Stimulated activated CD8-positive, alpha-beta memory T cell treated with anti-CD3 and anti-CD28 coated beads, Interleukin-15, amount 100 ng/mL, for 24 hours (primary cell): ENCODE measurements at places on chromosomes 2 and 18.

DNA sequence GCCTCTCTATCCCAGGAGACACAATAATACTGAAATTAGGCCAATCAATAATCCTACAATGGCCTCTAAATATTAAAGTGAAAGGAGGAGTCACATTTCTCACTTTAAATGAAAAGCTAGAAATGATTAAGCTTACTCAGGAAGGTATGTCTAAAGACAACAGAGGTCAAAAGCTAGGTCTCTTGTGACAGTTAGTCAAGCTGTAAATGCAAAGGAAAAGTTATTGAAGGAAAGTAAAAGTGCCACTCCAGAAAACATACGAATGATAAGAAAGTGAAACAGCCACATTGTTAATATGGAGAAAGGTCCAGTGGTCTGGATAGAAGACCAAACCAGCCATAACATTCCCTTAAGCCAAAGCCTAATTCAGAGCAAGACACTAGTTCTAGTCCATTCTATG lies 9.5 kb downstream of the SESTD1 start:
- DNase-seq = no peak

DNA sequence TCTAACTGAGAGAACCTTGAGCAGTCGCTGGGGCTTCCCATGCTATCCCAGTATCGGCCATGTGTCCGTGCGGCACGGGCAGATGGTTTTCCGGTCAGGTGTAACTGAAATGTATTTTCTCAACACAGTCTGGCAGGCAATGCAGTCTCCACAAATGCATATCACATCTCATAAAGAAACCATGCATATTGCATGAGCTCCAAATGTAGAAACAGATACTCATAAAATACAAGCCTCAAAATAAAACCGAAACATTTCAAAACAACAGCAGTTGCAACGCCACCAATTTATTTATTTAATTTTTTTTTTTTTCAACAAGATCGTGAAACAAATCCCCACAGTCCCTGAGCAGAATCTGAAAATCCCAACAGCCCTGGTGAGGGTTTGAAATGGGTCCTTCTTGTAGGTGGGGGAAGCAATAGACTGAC lies 299.4 kb downstream of the LPIN1 start:
- no peak for DNase-seq

- DNase-seq = no peak
These were observed 84.6 kb downstream of the MAIP1 start for GRCh38 chr2:200039724-200040650.

DNA sequence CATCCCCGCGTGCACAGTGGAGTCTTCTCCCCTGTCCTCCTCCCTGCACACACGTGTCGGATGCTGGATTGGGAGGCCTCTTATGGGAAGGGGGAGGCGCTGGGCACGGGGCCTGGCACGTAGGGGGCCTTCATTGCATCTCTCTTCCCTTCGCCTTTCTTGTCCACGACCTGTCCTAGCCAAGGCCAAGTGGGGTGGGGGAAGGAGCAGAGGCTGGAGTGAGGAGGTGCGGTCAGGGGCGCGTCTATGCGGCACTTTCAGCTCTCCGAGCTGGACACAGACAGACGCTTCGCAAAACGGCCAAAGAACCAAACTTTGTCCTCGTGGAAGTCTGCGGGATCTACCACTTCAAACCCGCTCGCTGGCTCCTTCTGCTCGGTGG lies 13.4 kb downstream of the ALPG start:
- no peak for DNase-seq

DNA sequence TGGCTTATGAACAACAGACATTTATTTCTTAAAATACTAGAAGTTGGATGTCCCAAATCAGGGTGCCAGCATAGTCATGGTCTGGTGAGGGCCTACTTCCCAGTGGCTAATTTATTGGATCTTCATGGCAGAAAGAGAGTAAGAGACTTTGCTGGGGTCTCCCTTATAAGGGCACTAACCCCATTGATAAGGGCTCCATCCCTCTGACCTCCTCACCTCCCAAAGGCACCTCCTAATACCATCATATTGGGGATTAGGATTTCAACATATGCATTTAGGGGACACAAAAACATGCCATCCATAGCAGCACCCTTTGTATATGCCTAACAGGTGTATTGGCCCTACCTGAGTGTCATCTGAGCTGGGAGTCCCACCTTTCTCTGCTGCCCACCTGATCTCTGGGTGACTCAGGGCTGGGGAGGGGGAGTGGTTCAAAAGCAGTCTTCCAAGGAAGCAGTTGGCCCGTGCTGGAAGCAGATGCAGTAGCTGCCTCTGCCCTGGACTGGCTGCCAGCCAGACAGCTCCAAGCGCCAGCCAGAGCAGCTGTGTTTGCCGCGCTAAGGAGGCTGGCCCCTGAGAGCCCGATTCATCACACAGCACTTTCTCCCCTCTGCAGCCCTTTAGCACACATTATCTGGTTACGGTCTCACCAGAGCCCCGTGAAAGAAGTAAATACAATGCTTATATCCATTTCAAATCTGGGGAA lies 84.6 kb downstream of the SMAD7 start:
- no peak for DNase-seq

GRCh38 chr2:2993172-2993692 lies 384.4 kb downstream of the EIPR1 start:
- DNase-seq = no peak

GRCh38 chr2:121647396-121647795 lies 1.9 kb downstream of the CLASP1 start:
- no peak for DNase-seq
